ENCODE measurements at places on chromosomes 13 and 19.

DNA sequence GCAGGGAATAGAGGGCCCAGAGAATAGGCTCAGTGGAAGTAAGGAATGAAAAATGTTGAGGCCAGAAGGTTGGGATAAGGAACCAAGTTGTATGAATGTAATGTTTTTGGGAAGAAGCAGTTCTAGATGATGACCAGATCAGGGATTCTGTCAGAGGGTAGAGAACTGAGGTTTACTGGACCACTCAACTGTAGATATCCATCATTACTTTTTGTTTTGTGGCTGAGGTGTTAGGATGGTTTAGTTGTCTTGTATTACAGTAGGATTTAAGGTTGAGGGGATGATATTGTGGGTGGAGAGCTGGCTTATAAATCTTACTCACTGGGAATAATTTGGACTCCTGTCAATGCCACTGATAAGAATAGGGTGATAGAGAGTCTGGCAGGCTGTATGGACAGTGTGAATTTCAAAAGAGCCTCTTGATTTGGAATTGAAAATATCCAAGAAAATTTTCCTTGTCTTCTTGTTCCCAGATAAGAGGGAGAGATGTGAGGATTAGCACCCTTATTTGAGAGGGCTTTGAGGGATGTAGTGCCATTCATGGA, 22.6 kb downstream of the NDFIP2 start:
- DNase-seq, result no peak

GRCh38 chr19:2337329-2337707, 8.8 kb downstream of the SPPL2B start:
- no peak for DNase-seq

DNA sequence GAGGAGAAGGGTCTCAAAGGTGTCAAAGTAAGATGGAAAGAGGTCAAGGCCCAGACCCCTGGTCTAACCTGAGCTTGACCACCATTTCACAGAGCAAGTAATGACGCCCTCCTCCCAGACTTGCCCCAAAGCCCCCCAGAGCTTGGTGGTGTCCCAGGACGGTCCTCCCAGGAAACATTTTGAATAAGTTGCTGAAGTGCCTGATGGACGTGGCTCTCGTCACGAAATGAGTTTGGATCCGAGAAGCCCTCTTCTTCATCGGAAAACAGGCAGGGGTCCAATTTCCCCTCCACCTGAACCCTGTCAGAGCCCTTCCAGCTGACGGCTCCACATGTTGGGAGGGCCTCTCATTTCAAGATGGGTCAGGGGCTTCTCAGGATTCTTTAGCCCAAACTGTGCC, 54.5 kb upstream of the TPM4 start:
- DNase-seq, result no peak

- no peak for DNase-seq
These were observed 910.8 kb upstream of the MIR17HG start for GRCh38 chr13:90436697-90437096.

GRCh38 chr13:46008631-46009030, 43.9 kb downstream of the ZC3H13 start:
- no peak for DNase-seq

Measured in activated CD4-positive, alpha-beta T cell treated with anti-CD3 and anti-CD28 coated beads, Interleukin-10, Interleukin-2, amounts not matched to agents 100 ng/mL and 50 ng/mL, durations not matched to agents 16 hours and 8 hours (primary cell).